ENCODE measurements at places on chromosomes 5 and 9.

- DNase-seq, result no peak
Observed at GRCh38 chr5:11790201-11790600, 114.0 kb downstream of the CTNND2 start.

DNA sequence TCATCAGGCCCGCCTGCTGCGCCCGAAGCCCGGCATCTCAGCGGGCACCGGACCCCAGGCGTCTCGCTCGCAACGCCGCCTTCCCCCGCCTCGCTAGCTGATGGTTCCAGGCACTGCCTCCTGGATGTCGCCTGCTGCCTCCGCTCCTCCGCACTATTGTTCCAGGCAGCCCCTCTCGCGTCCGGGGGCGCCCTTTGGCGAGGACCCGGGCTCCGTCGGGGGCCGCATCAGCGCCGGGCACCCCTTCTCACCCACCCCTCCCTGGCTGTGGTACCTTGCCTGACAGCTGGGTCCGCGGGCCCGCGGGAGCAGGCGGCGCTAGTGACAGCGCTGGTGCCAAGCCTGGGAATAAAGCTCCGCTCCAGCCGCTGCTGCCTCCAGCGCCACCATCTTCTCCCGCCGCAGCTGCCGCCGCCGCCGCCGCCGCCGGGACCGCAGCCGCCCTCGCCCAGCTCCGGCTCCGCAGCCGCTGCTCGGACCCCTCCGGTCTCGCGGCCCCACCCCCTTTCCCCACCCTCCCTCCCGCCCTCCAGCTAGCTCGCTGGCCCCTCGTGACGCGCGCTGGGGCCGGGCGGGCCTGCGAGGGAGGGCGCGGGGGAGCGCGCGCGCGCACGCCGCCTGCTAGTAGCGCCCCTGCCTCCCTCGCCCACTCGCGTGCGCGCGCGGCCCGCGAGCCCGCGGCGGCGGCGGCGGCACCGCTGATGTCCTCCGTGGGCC, at the start of gene APBA1:
Gene APBA1 (minus strand): TSS at position 493 of the 717 bp plus-strand sequence.
- peak; percentile 62 for DNase-seq

GRCh38 chr5:131262953-131263541, 806 bp upstream of the CDC42SE2 start:
- DNase-seq, result no peak

DNA sequence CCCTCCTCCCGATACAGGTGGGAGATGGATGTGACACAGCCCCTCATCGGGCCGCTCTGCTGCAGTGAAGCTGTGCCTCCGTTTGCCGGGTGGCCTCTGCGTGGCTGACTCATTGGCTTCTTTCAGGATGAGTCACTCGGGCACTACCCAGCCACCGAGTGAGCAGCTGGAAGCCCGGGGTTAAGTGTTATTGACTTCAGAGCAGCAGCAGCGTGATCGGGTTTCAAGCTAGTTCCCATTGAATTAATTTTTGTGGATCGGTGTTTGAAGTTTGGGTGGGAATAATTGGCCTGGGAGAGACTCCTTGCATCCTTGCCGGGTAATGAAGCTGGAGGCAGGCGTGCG, 266.4 kb upstream of the IRX4 start:
- no peak for DNase-seq

GRCh38 chr5:128491291-128491690, 46.8 kb downstream of the FBN2 start:
- no peak for DNase-seq

DNA sequence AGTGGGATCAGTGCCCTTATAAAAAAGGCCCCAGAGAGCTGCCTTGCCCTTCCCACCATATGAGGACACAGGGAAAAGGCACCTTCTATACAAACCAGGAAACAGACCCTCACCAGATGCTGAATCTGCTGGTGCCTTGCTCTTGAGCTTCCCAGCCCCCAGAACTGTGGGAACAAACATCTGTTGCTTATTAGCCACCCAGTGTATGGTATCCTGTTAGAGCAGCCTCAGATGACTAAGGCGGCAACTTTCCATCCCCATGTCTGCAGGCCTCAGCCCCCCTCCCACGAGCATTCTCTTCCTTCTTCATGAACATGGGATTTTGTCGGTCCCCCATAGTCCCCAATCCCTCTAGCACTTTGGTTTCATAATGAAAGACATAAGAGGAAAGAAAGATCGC, 202.5 kb upstream of the GAS1 start:
- DNase-seq, result no peak

GRCh38 chr5:154811653-154812465, 38.5 kb downstream of the FAXDC2 start:
- DNase-seq, result peak; percentile 65

DNA sequence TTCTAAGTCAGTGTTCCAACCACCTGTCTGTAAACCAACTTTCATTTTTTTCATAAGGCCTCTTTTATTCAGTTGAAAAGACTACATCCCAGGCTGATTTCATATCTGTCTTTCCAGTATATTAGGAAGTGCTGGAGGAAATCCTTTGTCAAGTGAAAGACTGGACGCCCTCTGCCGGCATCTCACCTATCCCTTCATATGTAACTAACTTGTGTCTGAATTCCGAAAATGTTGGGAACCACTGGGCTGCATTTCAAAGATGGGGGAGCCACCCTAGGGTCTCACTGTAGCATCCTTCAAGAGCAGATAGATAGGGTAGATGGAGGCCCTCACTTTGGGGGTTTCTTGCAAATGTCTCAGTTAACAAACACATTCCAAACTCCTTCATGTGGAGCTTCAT, 569.8 kb downstream of the CTNND2 start:
- no peak for DNase-seq

GRCh38 chr9:117487555-117488175, 72.8 kb upstream of the ASTN2 start:
- no peak for DNase-seq

DNA sequence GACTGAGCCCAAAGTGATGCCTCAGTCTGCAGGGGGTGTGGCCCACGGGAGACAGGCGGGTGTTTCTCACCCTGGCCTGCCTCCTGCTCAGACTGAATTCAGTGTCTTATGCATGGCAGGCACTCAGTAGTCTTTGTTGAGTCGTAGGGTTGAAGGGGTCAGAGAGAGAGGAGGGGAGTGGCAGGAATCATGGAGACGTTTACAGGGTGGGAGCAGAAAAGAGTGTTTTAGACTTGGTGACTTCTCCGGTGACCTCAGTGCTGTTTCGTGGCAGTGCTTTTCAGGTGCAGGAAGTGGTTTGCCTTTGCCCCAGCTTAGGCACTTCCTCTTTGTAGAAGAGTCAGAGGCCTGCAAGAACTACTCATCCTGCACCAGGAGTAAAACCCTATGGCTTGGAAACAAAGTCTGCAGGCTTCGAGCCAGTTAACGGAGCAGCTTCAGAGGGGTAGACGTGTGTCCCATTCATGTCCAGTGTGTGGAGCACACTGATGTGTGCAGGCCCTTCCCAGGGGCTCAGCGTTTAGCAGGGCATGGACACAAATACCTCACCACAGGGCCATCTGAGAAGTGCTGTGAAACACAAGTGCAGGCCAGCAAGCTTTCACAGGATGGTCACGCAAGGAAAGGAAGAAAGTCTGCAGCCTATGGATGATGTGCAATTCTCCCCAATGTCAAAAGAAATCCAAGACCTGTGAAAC, 24.5 kb upstream of the SEMA4D start:
- peak; percentile 64 for DNase-seq

DNA sequence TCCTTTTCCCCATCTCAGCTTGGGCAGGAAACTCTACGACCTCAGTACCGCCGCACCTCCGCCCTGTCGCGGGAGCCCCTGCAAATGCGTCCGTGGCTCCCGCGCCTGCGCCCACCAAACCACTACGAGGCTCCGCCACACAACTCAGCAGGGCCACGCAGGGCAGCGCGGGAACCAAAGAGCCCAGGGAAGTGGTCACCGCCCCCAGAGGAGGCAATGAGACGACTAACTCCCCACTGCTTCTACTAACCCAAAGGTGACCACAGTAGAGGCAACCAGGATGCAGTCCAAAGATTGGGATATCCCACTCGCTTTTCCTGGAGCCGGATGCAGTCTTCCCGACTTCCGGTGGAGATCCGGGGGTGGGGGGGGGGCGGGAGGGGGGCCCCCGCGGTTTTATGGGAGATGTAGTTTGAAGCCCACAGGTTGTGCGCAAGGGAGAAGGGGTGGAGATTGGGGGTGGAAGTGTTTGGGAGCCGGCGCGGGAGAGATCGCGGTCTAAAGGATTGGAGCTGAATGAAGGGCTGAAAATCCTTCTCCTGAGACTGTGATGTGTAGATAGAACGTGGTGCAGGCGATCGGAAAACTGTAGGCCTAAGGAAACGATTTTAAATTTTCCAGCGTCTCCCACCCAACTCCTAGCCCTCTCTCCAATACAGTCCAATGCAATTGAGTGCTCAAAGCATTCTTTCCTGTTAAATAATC, at the start of gene NUDT12:
Gene NUDT12 (minus strand): TSS at position 337 of the 705 bp plus-strand sequence. CDS start 2,541 bp downstream, outside the sequence.
- DNase-seq, result peak; percentile 35

DNA sequence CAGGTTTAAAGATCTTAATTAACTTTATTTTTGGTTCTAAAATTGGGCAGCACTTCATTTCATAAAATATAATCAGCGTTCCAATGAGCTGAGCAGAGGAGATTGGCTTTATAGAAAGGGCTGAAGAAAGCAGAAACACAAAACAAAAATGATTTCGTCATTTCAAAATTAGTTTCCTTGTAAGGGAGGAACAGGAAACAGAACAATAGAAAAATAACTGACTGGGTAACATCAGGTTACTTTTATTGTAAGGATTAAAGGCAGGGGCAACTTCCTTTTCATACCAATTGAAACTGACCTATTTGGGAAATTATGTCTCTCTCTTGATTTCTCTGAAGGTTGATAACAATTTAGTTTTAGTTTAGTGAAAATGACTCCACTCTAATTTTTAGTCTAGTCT, 157.1 kb downstream of the ATP10B start:
- DNase-seq, result no peak

DNA sequence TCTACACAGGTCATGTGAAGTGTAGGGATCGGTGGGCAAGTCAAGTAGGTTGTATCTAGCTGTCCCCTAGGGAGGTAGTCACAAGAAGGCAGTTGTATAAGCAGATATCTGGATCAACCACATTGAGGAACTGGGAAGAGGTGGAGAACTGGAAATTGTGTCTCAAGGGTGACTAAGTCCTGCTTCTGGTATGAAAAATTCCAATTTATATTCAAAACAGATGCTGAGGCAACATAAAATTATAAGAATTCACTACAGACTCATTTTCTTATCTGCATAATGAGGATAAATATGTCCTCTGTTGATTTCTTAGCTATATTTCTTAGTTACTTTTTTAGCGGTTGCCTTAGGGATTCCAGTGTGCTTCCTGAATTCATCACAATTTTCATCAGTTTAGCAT, 46.8 kb downstream of the GALNT12 start:
- no peak for DNase-seq

- DNase-seq, result peak; percentile 19
Observed at GRCh38 chr9:6566409-6567139, 79.0 kb downstream of the GLDC start.

DNA sequence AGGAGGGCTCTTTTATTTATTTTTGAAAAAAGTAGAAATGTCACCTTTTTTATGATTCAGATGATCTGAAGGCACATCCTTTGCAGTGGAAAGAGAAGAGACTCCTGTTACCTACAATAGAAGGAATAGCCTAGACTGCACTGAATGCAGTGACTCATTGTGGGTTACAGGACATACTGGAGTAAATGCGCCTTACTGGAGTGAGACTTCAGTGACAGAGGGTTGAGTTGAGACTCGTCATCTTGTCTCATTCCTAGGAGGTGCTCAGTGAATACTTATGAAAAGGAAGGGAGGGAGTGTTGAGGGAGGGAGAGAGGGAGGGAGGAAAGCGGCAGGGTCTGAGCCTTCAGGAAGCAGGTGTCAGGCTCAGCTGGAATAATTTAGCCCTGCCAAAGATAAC, 25.2 kb downstream of the ANKRA2 start:
- no peak for DNase-seq

All from activated CD8-positive, alpha-beta memory T cell treated with anti-CD3 and anti-CD28 coated beads, Interleukin-2, amount 50 U/mL, for 4 hours (primary cell).